ENCODE measurements at places on chromosomes 7 and 10.

- no peak for DNase-seq
These were observed 101.5 kb upstream of the C1GALT1 start for GRCh38 chr7:7080802-7081201.

DNA sequence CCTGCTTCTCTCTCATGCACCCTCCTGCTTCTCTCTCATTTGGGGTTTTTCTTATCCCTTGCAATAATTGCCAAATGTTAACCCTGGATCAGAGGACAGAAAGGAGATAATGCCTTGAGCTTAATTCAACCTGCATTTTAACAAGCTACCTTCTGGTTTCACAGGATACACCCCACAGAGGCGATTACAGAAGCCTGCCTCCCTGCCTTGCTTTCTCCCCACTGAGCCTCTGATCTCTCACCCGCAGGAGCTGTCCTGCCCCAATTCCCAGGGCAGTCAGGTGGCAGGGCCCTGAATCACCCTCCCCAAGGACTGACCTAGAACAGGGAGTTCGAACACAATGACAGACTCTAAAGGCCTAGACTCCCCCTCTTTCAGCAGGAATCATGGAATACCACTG is 959.5 kb downstream of the GRID1 start:
- no peak for DNase-seq

GRCh38 chr10:21213381-21213780 is 312.1 kb downstream of the SKIDA1 start:
- no peak for DNase-seq

DNA sequence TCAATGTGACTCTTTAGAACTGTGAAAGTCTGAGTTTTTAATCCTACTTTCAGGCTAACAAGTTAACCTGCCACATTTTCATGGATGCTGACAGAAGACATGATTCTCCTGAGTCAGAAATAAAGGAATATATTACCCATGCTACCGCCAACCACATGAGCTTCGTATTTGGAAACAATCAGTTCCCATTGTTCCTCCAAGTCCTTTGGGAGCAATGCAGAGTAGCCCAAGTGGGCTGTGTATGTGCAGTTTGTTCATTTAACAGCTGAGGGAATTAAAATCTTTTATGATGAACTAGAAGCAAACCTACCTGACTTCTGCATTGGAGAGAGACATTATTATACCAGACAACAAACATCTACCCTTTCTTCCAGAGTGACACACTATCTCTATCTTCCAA is 169.3 kb upstream of the BET1 start:
- DNase-seq: no peak

DNA sequence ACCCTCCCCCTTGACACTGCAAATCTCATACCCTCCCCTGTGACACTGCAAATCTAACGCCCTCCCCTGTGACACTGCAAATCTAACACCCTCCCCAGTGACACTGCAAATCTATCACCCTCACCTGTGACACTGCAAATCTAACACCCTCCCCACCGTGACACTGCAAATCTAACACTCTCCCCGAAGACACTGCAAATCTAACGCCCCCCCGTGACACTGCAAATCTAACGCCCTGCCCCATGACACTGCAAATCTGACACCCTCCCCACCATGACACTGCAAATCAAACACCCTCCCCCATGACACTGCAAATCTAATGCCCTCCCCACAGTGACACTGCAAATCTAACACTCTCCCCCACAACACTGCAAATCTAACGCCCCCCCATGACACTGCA is 603.7 kb downstream of the DNAJB6 start:
- DNase-seq: no peak

GRCh38 chr7:2288503-2288902 is 25.7 kb downstream of the SNX8 start:
- no peak for DNase-seq

- no peak for DNase-seq
These were observed 15.9 kb downstream of the CAMK2B start for GRCh38 chr7:44309271-44310091.

GRCh38 chr7:129986600-129986999 is 33.8 kb upstream of the UBE2H start:
- DNase-seq: no peak

- no peak for DNase-seq
These were observed 23.9 kb upstream of the AGFG2 start for GRCh38 chr7:100515072-100515532.

GRCh38 chr10:58691528-58691927 is 178.9 kb downstream of the BICC1 start:
- DNase-seq: no peak

GRCh38 chr10:48206482-48207250 is 67.8 kb downstream of the FRMPD2 start:
- no peak for DNase-seq

DNA sequence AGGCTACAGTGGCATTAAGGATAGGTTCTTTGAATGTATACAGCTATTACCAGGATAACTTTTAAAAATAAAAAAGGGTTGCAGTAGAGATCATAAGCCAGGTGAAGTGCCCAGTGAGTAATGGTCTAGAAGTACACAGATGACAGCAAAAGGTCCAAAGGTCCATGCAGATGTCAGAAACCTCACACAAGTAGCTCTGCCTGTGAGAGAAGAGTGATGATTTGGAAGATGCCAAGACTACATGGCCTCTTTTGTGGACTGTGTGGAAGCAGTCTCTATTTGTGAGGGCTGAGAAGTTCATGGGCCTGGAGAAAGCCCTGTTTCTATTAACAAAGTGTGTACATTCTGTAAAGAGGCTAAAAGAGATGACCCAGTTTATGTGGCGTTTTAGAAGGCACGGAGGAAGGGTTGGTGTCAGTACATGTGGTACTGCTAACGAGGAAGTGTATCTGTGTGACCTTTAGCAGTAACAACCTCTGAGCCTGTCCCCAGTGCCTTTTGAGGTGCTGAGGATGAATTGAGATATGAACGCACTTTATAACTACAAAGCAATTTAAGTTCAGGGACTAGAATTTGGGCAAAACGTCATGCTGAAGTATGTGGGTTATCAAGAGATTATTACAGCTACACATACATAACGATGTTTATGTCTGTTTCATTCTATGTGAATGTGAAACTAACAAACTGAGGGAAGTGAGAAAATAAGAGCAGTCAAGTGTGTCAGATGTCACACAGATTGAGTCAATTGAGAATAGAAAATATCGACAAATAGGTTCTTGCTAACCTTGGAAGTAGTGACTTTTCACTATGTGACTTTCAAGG is 7.6 kb downstream of the CYCS start:
- DNase-seq: no peak

- no peak for DNase-seq
These were observed 11.3 kb downstream of the GNAI1 start for GRCh38 chr7:80145780-80146422.

Measured in esophagus squamous epithelium (tissue), 5 donors.